ENCODE measurements at places on chromosomes 2 and 18. TPM values are rescaled to one million over a fixed set of nuclear protein-coding genes. Genes with fewer than 3 reads are reported as not detected.

The ABCG8 gene
- not detected for total RNA-seq

GRCh38 chr2:58427572-58428095 is 186.5 kb upstream of the FANCL start:
- no peaks in the 10 kb centered on the region for H3K4me1 ChIP-seq
- peaks cover 6% of the 10 kb centered on the region for H3K27me3 ChIP-seq
- peak overlapping the region; percentile 55 for H3K4me3 ChIP-seq
- no peak for DNase-seq
- H3K36me3 ChIP-seq = no peaks in the 10 kb centered on the region

The POTEI gene
- not detected for total RNA-seq

DNA sequence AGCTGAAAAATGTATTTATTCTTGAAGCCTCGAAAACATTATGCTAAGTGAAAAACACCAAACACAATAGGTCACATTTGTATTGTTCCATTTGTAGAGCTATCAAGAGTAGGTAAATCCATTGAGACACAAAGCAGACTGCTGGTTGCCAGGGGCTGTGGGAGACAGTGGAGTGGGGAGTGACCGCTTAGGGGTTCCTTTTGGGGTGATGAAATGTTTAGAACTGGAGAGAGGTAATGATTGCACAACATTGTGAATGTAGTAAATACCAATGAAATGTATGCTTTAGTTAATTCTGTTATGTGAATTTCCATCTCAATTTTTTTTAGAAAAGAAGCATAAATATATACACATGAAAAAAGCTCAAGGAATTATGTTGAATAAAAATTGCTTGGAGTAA is 15.8 kb downstream of the KCTD18 start:
- H3K27me3 ChIP-seq = no peaks in the 10 kb centered on the region
- H3K36me3 ChIP-seq = peaks cover 96% of the 10 kb centered on the region
- H3K27ac ChIP-seq = no peak overlapping the region
- no peaks in the 10 kb centered on the region for H3K4me1 ChIP-seq
- DNase-seq = no peak

The GPC1 gene
- total RNA-seq = 115 TPM

GRCh38 chr18:4453567-4453873 is 1.6 kb downstream of the DLGAP1 start:
- H3K36me3 ChIP-seq = no peaks in the 10 kb centered on the region
- H3K27me3 ChIP-seq = peaks cover 15% of the 10 kb centered on the region
- peak overlapping the region; percentile 53 for H3K4me3 ChIP-seq
- DNase-seq = no peak
- H3K4me1 ChIP-seq = no peaks in the 10 kb centered on the region

GRCh38 chr18:52054324-52054723 is 285.7 kb upstream of the DCC start:
- no peaks in the 10 kb centered on the region for H3K4me1 ChIP-seq
- no peak overlapping the region for H3K27ac ChIP-seq
- no peaks in the 10 kb centered on the region for H3K36me3 ChIP-seq
- no peaks in the 10 kb centered on the region for H3K27me3 ChIP-seq

DNA sequence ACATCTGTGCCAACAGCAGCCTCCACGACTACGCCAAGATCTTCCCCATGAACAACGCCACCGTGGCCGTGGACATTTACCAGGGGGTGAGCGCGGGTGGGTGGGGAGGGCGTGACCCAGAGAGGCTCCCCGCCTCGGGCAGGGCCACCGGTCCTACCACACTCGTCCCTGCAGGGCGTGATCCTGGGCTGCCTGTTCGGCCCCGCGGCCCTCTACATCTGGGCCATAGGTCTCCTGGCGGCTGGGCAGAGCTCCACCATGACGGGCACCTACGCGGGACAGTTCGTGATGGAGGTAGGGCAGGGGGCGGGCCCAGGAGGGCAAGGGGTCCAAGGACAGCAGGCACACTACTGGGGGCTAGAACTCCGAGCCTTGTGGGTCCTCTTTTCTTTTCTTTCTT is 8.5 kb upstream of the CTDSP1 start:
- no peak overlapping the region for H3K4me3 ChIP-seq
- no peaks in the 10 kb centered on the region for H3K36me3 ChIP-seq
- H3K4me1 ChIP-seq = no peaks in the 10 kb centered on the region
- H3K27me3 ChIP-seq = no peaks in the 10 kb centered on the region
- no peak for DNase-seq
- H3K27ac ChIP-seq = no peak overlapping the region

DNA sequence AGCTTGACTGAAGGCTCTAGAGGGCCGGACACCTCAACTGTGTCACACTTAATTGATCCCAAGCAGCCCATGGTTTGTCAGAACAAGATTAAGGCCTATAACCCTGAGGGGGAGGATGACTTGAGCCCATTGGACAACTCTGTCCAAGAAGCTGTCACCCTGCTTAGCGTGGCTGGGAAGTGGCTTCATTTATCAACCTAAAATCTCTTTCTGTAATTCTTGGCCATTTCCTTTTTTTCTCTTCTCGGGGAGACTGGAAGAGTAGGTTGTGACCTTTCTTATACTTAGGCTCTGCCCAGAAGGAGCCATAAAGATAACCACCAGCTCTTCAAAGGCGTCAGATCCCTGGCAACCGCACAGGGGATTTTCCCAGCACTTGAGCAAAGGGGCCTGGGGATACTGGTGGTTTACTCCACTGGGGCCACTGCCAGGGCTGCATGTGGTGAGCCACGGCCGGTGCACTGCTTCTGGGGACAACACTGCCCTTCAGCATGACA is 265.5 kb downstream of the CYRIA start:
- no peaks in the 10 kb centered on the region for H3K36me3 ChIP-seq
- H3K27ac ChIP-seq = no peak overlapping the region
- H3K4me3 ChIP-seq = no peak overlapping the region
- H3K4me1 ChIP-seq = no peaks in the 10 kb centered on the region

GRCh38 chr2:110770959-110771431 is 38.6 kb downstream of the ACOXL start:
- H3K4me1 ChIP-seq = peaks cover 27% of the 10 kb centered on the region
- H3K36me3 ChIP-seq = no peaks in the 10 kb centered on the region
- peak overlapping the region; percentile 85 for H3K27ac ChIP-seq
- H3K4me3 ChIP-seq = peak overlapping the region; percentile 32
- peak; percentile 78 for DNase-seq
- no peaks in the 10 kb centered on the region for H3K27me3 ChIP-seq

The B3GNT7 gene
- total RNA-seq = 0.51 TPM

- no peaks in the 10 kb centered on the region for H3K4me1 ChIP-seq
- H3K27me3 ChIP-seq = no peaks in the 10 kb centered on the region
- H3K36me3 ChIP-seq = peaks cover 14% of the 10 kb centered on the region
- no peak overlapping the region for H3K27ac ChIP-seq
- no peak for DNase-seq
- no peak overlapping the region for H3K4me3 ChIP-seq
Observed at GRCh38 chr18:212780-213179, 54.4 kb downstream of the USP14 start.

DNA sequence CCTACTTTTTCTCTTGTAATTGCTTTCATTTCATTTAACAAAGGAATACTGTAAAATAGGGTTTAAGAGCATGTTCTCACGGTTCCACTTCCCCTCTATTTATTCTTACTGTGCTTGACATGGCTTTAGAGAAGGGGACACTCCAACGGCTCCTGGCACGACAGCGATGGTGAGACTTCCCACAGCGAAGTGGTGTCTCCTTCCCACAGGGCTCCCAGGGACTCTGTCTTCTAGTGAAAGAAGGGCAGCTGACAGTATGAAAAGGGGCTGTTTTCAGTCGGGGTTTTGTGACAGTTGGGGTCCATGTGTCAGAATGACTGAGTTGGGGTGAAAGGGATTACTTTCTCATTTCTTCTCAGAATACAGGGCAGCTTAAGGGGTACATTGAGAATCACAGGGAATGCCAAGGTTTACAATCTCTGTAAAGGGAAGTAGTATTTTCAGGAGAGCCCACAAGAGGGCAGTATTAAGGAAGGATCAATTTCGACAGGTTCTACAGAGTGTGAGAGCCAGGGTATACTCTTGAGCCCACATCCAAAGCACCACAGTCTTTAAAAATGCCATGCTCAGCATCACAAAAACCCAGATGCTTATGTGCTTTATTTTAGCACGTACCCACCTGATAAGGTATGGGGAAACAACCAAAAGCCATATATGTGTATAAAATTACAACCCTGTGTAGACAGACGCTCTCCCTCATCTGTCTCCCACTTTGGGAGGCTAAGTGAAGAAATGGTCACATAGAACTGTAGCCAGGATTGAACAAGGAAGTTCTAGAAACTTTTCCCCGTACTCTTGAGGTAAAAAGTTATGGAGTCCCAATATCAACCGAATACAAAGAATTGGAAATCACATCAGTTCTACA is 31.3 kb upstream of the RAPGEF4 start:
- H3K27ac ChIP-seq = no peak overlapping the region
- H3K4me1 ChIP-seq = no peaks in the 10 kb centered on the region
- no peak overlapping the region for H3K4me3 ChIP-seq
- DNase-seq = no peak

The IL1RL1 gene
- total RNA-seq = 3.5 TPM

The CRIM1 gene
- 66.2 TPM for total RNA-seq

GRCh38 chr18:66621816-66622576 is 18.1 kb upstream of the CDH19 start:
- no peak overlapping the region for H3K27ac ChIP-seq
- no peaks in the 10 kb centered on the region for H3K27me3 ChIP-seq
- no peak overlapping the region for H3K4me3 ChIP-seq
- no peak for DNase-seq
- no peaks in the 10 kb centered on the region for H3K36me3 ChIP-seq

DNA sequence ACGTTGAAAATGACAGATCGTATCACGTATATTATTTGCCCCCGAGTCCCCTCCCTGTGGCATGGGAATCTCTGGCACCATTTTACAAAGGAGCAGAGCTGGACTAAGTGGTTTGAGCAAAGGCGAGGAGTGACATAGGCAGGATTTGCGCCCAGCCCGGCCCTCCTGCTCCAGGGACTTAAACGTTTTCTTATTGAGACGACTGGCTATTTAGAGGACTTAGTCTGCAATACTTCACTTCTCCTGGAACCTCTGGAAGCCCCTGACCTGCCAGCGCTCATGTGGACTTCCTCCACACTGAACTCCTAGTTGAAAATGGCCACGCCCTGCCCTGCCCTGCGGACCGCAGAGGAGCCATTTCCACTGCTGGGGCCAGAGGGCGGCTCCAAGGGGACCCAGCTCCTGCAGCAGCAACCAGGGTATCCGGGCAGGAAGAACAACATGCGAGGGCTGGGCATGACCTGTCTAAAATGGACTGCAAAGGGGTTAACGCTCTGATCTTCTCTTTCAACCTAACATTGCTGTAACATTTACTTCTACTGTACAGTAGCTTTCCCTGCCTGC is 690.7 kb downstream of the LRP1B start:
- no peak overlapping the region for H3K4me3 ChIP-seq
- H3K36me3 ChIP-seq = no peaks in the 10 kb centered on the region
- H3K27me3 ChIP-seq = no peaks in the 10 kb centered on the region
- H3K27ac ChIP-seq = no peak overlapping the region
- H3K4me1 ChIP-seq = no peaks in the 10 kb centered on the region
- no peak for DNase-seq

The LDLRAD4 gene
- 9.9 TPM for total RNA-seq

- peaks cover under 1% of the 10 kb centered on the region for H3K36me3 ChIP-seq
- H3K4me3 ChIP-seq = peak overlapping the region; percentile 92
- H3K4me1 ChIP-seq = peaks cover 33% of the 10 kb centered on the region
- DNase-seq = peak; percentile 25
- no peaks in the 10 kb centered on the region for H3K27me3 ChIP-seq
- H3K27ac ChIP-seq = peak overlapping the region; percentile 95
Observed at GRCh38 chr2:218216336-218216673, 684 bp upstream of the ARPC2 start.

DNA sequence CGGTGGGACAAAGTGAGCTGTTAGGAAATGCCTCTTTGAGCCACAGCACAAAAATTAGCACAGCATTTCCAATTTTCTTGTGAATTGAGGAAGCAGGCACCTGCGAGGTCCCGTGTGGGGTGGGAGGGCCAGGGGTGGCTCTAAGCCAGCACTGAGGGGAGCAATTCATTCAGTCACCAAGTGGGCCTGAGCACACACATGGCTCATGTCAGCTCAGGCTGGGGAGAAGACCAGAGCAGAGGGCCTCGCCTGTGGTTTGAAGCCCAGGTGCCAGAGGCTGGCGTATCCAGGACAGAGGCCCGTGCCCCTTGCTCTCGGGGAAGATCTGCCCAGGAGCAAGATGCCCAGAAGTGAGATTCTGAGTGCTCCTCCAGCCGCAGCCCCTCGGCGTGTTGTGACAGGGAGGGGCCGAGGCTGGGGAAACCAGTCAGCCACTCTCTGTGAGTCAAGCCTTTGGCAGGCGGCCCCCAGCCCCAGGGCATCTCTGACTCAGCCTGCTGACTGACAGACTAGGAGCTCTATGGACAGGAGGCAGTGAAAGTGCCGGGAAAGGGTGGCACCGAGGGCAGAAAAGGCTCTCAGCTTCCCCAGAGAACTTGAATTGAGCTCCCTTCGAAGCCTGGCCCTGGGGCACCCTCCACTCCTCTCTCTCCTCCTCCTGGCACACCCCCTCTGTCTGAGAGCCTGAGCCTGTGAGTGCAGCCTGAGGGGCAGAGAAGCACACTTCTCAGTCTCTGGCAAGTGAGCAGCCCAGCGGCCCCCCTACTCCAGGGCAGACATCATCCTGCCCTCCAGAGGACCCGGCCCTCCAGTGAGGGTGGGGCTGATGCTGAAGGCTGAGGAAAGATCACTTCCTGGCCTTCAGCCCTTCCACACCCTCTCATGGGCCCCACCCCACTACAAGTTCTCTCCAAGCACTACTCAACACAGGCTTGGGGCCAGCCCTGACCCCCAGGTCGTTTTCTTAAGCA is 32.3 kb downstream of the CYP26B1 start:
- no peaks in the 10 kb centered on the region for H3K36me3 ChIP-seq
- H3K27me3 ChIP-seq = no peaks in the 10 kb centered on the region
- H3K27ac ChIP-seq = no peak overlapping the region
- peak; percentile 70 for DNase-seq

DNA sequence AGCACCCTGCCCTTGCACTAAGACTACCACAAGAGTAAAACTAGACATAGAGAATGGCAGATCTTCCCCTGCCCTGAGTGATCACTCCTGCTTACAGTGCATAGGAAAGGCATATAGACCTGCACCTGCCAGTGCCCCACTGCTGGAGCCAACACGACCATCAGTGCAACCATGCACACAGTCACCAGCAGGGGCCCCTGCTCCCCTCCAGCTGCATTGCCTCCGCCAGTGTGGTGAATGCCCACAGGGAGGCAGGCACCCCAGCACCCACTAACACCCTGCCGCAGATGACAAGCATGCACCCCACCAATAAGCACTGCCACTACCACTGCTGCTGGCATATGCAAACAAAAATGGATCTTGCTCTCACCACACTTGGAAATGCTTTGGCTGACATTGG is 478.8 kb downstream of the ADCYAP1 start:
- H3K36me3 ChIP-seq = no peaks in the 10 kb centered on the region
- H3K4me3 ChIP-seq = no peak overlapping the region
- DNase-seq = peak; percentile 21

Data from psoas muscle (tissue), 8 donors.